CD4-positive, alpha-beta T cell treated with Interleukin-6 for 4 hours (primary cell): ENCODE measurements at places on chromosomes 16 and 17.

DNA sequence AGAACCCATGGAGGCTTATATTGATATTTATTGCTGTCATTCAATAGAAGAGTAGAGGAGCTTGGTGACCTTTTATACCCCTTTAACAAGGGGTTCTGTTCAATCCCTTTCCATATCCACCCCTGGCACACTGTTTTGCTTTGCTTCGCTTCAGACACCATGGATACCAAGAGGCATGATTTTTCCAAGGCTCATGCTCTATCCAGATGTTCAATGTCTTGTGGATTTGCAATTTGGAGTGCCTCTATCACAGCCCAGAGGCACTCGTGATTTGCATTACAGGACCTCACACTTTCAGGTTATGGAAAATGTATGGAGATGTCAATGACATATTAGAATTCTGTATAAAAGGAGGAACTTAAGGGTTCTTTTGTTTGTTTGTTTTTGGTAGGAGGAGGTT lies 21.5 kb downstream of the CFAP20 start:
- no peak for DNase-seq

DNA sequence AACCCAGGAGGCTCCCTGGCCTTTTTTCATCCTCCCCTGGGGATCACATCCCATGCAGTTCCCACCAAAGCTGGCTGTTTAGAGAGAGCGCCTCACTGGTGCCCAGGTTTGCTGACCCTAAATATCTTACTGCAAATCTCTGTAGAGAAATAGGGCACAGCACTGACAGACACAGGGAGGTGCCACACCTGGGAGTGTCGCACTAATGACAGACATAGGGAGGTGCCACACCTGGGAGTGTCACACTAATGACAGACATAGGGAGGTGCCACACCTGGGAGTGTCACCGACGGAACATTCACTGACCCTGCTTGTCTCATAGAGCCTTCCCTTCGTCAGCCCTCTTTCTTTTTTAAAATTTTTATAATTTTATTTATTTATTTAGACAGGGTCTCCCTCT lies 25.6 kb downstream of the UNK start:
- DNase-seq, result no peak

- no peak for DNase-seq
These were observed 2285.8 kb downstream of the TP53TG3F start for GRCh38 chr16:35745191-35745590.

- no peak for DNase-seq
These were observed 851.6 kb upstream of the SOX9 start for GRCh38 chr17:71269201-71269600.
